ENCODE measurements at places on chromosomes 2 and 18. TPM values are rescaled to one million over a fixed set of nuclear protein-coding genes. Genes with fewer than 3 reads are reported as not detected.

GRCh38 chr2:171522052-171522787 is at the start of gene CYBRD1:
TSS of gene CYBRD1 (plus strand) at chr2:171522474. CDS start at chr2:171522546, 72 bp downstream.
- no peak within 1 kb of the TSS for H3K27ac ChIP-seq
- peaks cover 22% of the 10 kb centered on the region for H3K4me1 ChIP-seq
- H3K4me3 ChIP-seq = peak within 1 kb of the TSS; percentile 76
- no peaks in the 10 kb centered on the region for H3K36me3 ChIP-seq
- DNase-seq = peak; percentile 14

GRCh38 chr18:10748641-10749040 is 222.8 kb downstream of the NAPG start:
- peaks cover 2% of the 10 kb centered on the region for H3K4me1 ChIP-seq
- no peaks in the 10 kb centered on the region for H3K36me3 ChIP-seq
- no peak for DNase-seq
- no peak overlapping the region for H3K4me3 ChIP-seq
- peaks cover 2% of the 10 kb centered on the region for H3K27me3 ChIP-seq

GRCh38 chr2:233059797-233060500 is at the start of gene INPP5D:
TSS of gene INPP5D (plus strand) at chr2:233060342. CDS start at chr2:233060479, 137 bp downstream.
- H3K27me3 ChIP-seq = no peaks in the 10 kb centered on the region
- DNase-seq = peak; percentile 70
- peaks cover 48% of the 10 kb centered on the region for H3K4me1 ChIP-seq
- H3K36me3 ChIP-seq = peaks cover 37% of the 10 kb centered on the region
- peak within 1 kb of the TSS; percentile 87 for H3K27ac ChIP-seq

- peaks cover 39% of the 10 kb centered on the region for H3K36me3 ChIP-seq
- H3K27ac ChIP-seq = no peak overlapping the region
- DNase-seq = no peak
- peaks cover 3% of the 10 kb centered on the region for H3K4me1 ChIP-seq
- H3K4me3 ChIP-seq = no peak overlapping the region
- no peaks in the 10 kb centered on the region for H3K27me3 ChIP-seq
Measured at GRCh38 chr2:120094795-120095194, 81.9 kb downstream of the EPB41L5 start.

GRCh38 chr18:23798249-23798648 is 109.0 kb downstream of the LAMA3 start:
- no peak overlapping the region for H3K27ac ChIP-seq
- H3K36me3 ChIP-seq = no peaks in the 10 kb centered on the region
- DNase-seq = no peak
- no peak overlapping the region for H3K4me3 ChIP-seq
- no peaks in the 10 kb centered on the region for H3K4me1 ChIP-seq

DNA sequence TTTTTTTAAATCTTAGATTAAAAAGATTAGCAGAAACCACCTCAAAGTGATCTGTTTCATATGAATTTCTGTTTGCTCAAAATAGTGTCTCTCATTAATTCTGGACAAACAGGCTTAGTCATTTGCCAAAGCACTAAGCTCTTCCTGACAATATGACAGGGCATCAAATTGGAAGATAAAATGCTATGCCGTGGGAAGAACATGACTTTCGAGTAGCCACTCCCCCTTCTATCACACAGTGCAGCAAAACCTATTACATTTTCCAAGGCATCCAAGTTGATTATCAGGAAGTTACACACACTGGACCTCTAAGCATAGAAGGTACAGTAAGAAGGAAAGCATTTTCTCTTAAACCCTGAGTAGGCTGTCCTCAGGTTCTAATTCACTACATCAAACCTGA is 89.5 kb downstream of the STK39 start:
- H3K27me3 ChIP-seq = no peaks in the 10 kb centered on the region
- DNase-seq = no peak
- no peaks in the 10 kb centered on the region for H3K4me1 ChIP-seq
- H3K27ac ChIP-seq = no peak overlapping the region

DNA sequence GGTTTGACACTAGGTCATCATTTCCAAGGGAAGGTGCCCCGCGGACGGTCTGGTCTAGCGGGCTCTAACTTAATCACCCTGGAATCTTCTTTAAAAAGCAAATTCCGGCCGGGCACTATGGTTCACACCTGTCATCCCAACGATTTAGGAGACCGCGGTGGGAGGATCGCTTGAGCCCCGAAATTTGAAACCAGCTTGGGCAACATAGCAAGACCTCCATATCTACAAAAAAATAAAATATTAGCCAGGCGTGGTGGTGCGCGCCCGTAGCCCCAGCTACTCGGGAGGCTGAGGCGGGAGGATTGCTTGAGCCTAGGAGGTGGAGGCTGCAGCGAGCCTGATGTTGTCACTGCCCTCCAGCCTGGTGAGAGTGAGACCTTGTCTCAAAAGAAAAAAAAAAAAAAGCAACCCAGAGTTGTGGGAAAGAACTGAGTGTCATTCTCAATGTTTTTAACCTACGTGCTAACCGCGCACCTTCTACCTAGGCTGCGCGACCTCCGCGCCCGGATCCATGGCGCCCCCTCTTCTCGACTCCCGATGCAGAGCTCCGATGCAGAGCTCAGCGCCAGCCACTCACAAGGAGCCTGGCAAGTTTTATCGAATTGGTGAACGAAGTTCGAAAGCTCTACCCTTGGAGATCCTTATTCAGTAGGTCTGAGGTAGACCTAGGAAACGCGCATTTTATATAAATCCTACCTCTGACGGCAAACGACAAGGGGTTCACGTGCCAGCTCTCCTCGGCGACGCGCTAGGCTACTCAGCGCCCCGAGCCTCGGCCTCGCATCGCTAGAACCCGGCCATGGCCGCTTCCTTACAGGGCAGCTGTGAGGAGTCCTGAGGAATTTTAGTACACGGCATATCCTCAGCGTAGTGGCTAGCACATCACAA is 888 bp upstream of the TWSG1 start:
- no peaks in the 10 kb centered on the region for H3K27me3 ChIP-seq
- no peaks in the 10 kb centered on the region for H3K36me3 ChIP-seq
- H3K4me1 ChIP-seq = peaks cover 20% of the 10 kb centered on the region
- peak overlapping the region; percentile 60 for H3K27ac ChIP-seq
- DNase-seq = no peak
- H3K4me3 ChIP-seq = peak overlapping the region; percentile 89

- no peaks in the 10 kb centered on the region for H3K36me3 ChIP-seq
- H3K4me3 ChIP-seq = no peak overlapping the region
- H3K27me3 ChIP-seq = no peaks in the 10 kb centered on the region
- no peak overlapping the region for H3K27ac ChIP-seq
- no peaks in the 10 kb centered on the region for H3K4me1 ChIP-seq
- DNase-seq = no peak
Measured at GRCh38 chr2:102940684-102941083, 178.9 kb downstream of the TMEM182 start.

GRCh38 chr2:8462280-8462679 is 219.6 kb upstream of the ID2 start:
- H3K4me1 ChIP-seq = peaks cover 4% of the 10 kb centered on the region
- no peak overlapping the region for H3K27ac ChIP-seq
- H3K4me3 ChIP-seq = no peak overlapping the region

- H3K27ac ChIP-seq = peak overlapping the region; percentile 64
- no peaks in the 10 kb centered on the region for H3K27me3 ChIP-seq
- H3K4me1 ChIP-seq = peaks cover 42% of the 10 kb centered on the region
- DNase-seq = no peak
Measured at GRCh38 chr2:127857265-127857808, 618 bp downstream of the POLR2D start.

DNA sequence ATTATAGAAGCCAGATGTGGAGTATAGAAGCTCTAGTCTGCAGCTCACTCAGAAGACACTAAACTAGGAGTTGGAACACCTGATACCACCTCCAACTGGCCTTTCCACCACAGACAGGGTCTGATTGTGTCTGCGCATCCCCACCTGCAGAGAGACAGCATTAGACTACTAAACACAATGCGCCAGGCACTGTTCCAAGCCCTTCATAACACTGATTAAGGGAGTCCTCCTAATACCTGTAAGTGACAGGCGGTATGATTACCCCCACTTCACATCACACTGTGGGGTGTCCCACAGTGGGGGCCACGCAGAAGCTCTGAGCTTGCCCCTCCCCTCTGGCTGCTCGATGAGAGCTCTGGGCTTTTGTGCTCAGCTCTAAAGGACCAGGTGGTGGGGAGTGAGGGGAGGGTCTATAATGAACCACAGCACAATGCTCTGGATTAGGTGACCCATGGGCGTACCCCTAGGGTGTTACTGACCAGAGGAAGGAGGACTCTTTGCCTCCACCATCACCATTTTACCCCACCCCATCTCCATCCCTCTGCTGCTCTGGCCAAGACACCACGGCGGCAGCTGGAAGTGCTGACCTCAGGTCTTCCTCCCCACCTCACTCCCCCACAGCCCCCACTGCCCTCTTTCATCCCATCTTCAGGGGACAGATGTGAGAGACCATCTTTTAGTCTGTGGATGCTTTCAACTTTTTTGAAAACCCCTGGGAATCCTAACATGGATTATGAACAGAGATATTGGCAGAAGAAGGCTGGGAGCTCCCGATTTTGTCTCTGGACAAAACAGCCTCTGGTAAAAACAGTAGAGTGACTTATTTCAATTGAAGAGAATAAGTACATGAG is 145.1 kb downstream of the GFPT1 start:
- no peak overlapping the region for H3K4me3 ChIP-seq
- DNase-seq = no peak
- no peaks in the 10 kb centered on the region for H3K4me1 ChIP-seq
- H3K36me3 ChIP-seq = no peaks in the 10 kb centered on the region
- peaks cover 14% of the 10 kb centered on the region for H3K27me3 ChIP-seq
- no peak overlapping the region for H3K27ac ChIP-seq

- no peak overlapping the region for H3K27ac ChIP-seq
- no peaks in the 10 kb centered on the region for H3K4me1 ChIP-seq
- H3K4me3 ChIP-seq = no peak overlapping the region
- no peaks in the 10 kb centered on the region for H3K36me3 ChIP-seq
Measured at GRCh38 chr2:40352041-40352702, 99.7 kb downstream of the SLC8A1 start.

DNA sequence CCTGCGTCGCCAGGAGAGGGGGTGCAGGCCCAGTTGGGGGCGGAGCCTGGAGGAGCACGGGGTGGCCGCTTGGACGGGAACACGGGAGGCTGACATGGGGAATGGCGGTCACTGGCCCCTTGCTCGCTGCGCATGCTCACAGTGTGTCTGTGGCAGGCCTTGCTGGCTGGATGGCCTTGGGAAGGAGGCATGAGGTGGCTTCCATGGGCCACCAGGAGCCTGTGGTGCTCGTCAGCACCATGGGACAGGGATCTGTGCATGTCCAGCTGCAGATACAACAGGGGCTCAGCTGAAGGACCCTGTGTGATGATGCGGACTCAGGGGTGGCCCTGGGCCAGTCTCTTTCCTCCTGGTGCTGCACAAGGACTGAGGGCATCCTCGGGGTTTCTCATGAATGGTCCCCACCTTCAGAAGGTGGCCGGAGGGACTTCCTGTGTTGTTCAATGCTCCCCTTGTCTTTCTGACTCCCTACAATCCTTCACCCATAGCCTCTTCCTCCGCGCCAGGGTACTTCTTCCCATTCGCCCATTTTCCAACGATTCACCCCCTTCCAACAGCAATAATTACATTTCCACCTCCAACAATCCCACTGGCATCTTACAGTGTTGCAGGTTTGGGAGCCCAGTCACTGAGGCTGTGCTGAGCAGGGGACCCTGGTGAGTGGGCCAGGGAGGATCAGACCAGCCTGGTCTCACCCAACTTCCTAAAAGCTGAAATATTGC is 3.4 kb upstream of the SP140L start:
- peaks cover 79% of the 10 kb centered on the region for H3K4me1 ChIP-seq
- no peak overlapping the region for H3K27ac ChIP-seq
- DNase-seq = no peak
- H3K4me3 ChIP-seq = no peak overlapping the region

- H3K4me3 ChIP-seq = no peak overlapping the region
- no peak for DNase-seq
- no peak overlapping the region for H3K27ac ChIP-seq
- H3K27me3 ChIP-seq = no peaks in the 10 kb centered on the region
- peaks cover 4% of the 10 kb centered on the region for H3K36me3 ChIP-seq
Measured at GRCh38 chr18:57771193-57771592, 31.9 kb downstream of the ATP8B1 start.

- no peaks in the 10 kb centered on the region for H3K27me3 ChIP-seq
- DNase-seq = no peak
- no peaks in the 10 kb centered on the region for H3K36me3 ChIP-seq
- H3K4me1 ChIP-seq = no peaks in the 10 kb centered on the region
- H3K4me3 ChIP-seq = no peak overlapping the region
Measured at GRCh38 chr2:21489080-21489479, 365.3 kb downstream of the TDRD15 start.

- H3K27me3 ChIP-seq = no peaks in the 10 kb centered on the region
- no peak overlapping the region for H3K27ac ChIP-seq
- no peak overlapping the region for H3K4me3 ChIP-seq
- DNase-seq = no peak
Measured at GRCh38 chr2:152961351-152961750, 242.9 kb downstream of the ARL6IP6 start.

The EVA1A gene
- total RNA-seq = not detected

The KRTCAP3 gene
- 10.0 TPM for total RNA-seq

The SESTD1 gene
- 49.2 TPM for total RNA-seq

Data from activated B cell treated with CpG ODN at 0.5 μM for 24 hours (primary cell).